ENCODE measurements at places on chromosomes 11 and 22.
A peak's percentile ranks its signal among the peaks of the same experiment; 100 is the strongest.

- ATAC-seq = peak; percentile 88
Observed at GRCh38 chr22:45284705-45285262, at the start of gene UPK3A. Gene UPK3A, plus strand, starts transcription at chr22:45284949. Its CDS starts 65 bp downstream, at chr22:45285014.

GRCh38 chr11:111652184-111652583, 49.9 kb downstream of the SIK2 start:
- ATAC-seq = no peak

GRCh38 chr11:3214420-3214699, 4.3 kb downstream of the MRGPRG start:
- ATAC-seq = no peak

- no peak for ATAC-seq
Observed at GRCh38 chr11:130312046-130312445, 2.7 kb downstream of the ZBTB44 start.

GRCh38 chr11:17521106-17521900, 22.9 kb downstream of the USH1C start:
- peak; percentile 63 for ATAC-seq

GRCh38 chr11:40230821-40231220, 1228.6 kb downstream of the LRRC4C start:
- no peak for ATAC-seq

GRCh38 chr11:61579676-61580270, 1.1 kb downstream of the SYT7 start:
- ATAC-seq = no peak
